ENCODE measurements at places on chromosomes 2 and 18.

DNA sequence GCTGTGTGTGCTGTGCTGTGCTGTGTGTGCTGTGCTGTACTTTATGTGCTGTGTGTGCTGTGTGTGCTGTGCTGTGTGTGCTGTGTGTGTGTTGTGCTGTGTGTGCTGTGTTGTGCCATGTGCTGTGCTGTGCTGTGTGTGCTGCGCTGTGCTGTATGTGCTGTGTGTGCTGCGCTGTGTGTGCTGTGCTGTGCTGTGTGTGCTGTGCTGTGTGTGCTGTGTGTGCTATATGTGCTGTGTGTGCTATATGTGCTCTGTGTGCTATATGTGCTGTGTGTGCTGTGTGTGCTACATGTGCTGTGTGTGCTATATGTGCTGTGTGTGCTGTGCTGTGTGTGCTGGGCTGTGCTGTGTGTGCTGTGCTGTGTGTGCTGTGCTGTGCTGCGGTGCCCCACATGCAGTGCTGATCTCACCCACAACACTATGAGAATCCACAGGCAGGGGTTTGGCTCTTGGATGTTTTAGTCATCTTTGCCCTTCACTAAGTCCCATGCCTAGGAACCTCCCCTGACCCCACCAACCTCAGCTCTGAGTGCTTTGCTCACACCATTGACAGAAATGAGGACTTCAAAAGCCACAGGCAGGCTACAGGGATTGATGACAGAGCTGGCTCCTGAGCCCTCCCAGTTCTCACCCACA lies 30.5 kb upstream of the MAL start:
- no peak for DNase-seq

- no peak for DNase-seq
These were observed 14.1 kb downstream of the SLC4A3 start for GRCh38 chr2:219641390-219642068.

- no peak for DNase-seq
These were observed 96.8 kb upstream of the PPP1CB start for GRCh38 chr2:28654663-28655320.

- DNase-seq: no peak
These were observed 1928.8 kb upstream of the CELF4 start for GRCh38 chr18:39494211-39494896.

- no peak for DNase-seq
These were observed 54.9 kb downstream of the AKAIN1 start for GRCh38 chr18:5142131-5142530.

DNA sequence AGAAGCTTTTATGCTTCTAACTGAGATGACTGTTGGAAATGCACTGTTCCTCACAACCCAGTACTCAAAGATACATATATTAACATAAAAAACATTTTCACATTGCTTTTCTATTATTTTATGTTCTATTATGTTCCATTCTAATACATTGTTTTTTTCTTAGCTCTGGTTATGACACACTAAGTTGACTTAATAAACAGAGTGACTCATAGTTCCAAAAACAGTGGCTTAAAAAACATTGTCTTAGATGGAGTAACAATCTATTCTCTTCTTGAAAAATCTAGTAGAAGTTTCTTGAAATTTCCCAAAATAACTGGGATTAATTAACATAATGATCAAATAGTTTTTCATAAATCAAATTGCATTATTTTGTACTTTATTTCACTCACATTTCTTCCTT lies 328.2 kb upstream of the LRATD1 start:
- no peak for DNase-seq

DNA sequence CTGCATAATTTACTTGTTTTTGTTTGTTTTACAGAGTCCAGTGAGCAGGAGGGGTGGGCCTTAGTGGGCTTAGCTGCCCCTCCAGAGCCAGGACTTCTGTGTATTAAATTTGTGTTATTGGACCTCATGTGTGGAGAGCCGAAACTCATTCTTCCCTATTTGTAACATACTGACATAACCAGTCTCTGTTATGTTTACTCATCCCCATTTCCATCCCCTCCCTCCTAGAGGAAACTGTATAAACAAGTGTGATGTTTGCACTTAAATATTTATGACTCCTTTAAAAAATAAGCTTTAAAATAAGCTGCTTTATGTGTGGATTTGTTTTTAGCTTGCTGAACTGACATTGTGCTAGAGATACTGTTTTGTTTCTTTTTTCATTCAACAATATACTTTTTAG lies 13.8 kb downstream of the ZNF512 start:
- no peak for DNase-seq

GRCh38 chr2:203484266-203485112 lies 50.6 kb downstream of the RAPH1 start:
- DNase-seq: peak; percentile 51

DNA sequence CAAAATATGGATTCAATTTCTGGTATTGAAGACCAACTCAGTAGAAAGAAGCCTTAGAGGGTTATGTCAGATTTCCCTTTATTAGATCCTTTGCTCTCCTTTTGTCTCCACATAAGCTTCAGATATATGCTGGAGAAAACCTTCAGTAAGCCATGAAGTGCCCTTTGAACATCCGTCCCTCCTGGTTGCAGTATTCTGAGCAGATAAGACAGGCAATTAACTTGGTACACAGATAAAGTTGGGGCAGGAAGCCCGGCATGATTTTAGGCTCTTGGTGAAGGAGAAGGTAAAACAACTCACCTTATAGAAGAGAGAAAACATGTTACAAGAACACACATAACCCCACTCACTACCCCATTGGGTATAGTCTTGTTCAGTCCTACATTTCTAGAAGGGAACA lies 76.4 kb downstream of the SRD5A2 start:
- DNase-seq: no peak

DNA sequence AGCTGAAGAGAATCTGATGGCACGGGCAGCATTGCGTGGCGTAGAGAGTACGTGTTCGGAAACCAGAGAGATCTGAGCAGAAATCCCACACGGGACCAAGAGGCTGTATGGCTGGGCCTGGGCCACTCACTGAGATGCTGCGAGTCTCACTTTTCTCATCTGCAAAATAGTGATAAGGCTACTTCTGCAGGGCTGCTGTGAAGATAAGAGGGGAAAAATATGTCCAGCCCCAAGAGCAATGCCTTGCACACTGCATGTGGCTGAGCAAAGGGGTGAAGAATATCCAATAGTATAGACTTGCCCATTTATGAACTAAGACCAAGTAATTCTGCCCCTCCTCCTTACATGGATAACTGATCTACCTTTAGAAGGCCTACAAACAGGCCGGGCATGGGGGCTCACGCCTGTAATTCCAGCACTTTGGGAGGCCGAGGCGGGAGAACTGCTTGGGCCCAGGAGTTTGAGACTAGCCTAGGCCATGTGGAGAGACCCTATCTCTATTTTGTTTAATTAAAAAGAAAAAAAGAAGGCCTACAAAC lies 3.1 kb downstream of the FECH start:
- no peak for DNase-seq

DNA sequence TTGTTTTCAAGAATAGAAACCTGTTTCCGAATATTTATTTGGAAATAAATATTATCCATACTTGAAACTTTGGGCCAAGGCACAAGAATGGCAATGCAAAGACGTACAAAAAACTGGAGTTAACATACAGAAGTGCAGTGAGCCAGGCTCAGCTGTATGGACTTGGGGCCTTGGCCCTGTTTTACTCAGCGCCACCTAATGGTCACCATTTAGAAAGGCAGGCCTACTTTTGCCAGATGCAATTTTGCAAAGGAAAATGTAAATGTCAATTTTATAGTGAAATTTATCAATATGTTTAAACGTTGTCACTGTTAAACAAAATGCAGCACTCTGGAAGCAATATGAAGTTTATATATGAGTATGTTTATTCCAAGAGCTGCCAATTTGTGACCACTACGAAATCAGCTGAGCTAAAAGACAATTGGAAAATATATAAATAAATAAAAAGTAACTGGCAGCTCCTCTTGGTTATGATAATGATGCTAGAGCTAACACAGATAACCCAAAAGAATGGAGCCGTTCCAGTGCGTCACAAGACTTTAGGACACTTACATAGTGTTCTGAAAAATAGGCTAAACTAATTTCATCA lies 155.0 kb downstream of the ARHGAP15 start:
- peak; percentile 22 for DNase-seq

DNA sequence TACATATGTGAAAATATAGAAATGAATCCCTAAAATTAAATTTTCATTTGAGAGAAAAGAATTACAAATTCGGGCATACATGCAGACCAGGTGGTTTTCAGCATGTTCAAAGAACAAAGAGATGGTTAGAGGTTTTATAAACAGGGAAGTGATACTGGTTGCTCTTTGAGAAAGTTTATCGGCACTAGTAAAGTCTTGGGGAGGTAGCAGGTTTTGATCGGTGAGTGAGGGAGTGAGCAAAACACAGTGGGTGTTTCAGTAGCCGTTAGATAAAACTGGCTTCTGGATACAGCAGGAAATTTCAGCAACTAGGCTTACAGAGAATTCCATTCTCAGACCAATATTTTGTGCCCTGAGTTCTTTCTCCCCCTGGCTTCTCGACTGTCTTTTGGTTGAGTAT lies 51.1 kb downstream of the DSC3 start:
- DNase-seq: no peak

GRCh38 chr2:167759531-167759930 lies 487.9 kb downstream of the STK39 start:
- DNase-seq: no peak

- no peak for DNase-seq
These were observed 7.3 kb upstream of the SLC3A1 start for GRCh38 chr2:44267796-44268648.

GRCh38 chr2:387980-388421 lies 100.1 kb upstream of the ALKAL2 start:
- DNase-seq: no peak

All from T-cell (primary cell).